ENCODE measurements at places on chromosomes 7 and 10.

- no peak for DNase-seq
Observed at GRCh38 chr10:86391236-86391840, 24.7 kb upstream of the GRID1 start.

GRCh38 chr10:65864036-65864435 is 1061.8 kb upstream of the LRRTM3 start:
- no peak for DNase-seq

DNA sequence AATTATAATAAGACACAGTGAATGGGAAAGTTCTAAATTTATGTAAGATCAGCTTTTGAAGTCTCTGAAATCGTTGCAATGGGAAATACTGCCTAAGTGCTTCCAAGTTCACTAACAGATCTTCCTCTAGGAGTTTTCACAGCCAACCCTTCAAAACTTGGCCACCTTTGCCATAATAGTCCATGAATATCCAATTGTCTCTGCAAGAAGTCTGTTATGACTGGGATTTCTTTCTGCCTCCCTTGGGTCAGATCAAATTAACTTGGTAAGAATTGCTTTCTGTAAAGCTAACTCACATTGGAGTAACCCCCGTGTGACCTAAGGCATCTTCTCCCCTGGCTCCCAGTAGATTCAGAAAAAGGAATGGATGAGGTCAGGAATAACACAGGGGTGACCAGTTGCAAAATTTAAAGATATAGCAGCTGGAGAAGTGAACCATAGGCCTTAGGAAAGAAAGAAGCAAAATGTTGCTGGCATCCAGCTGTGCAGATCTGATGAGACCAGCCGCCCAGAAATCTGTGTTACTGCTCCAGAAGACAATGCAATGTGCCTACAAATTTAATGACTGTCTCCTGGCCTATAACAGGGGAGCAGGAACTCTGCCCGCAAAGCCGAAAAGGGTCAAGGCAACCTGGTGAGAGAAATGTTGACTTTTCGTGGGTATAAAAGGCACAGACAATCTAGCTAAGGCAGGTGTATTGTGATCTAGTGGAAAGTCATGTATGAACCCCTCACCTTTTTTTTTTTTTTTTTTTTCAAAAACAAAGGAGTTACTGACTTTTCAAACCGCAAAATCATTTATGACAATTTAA is 7.5 kb upstream of the OPTN start:
- no peak for DNase-seq

DNA sequence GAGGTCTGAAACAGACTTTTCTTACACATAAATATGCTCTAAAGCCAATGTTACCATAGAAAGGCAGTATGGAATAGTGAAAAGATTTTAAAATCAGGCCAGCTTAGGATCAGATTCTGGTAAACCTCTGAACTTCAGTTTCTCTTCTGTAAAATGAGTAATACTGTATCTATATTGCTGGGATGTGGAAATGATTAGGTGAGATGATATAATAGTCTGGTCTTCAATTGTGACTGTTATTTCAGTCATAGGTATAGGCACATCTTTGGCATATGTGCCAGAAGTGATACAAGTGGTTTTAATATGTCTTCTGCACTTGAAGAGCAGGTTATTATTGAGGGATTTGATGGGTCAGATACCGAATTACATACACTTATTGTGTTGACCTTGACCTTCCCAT is 7.2 kb downstream of the ZNF277 start:
- DNase-seq = no peak

DNA sequence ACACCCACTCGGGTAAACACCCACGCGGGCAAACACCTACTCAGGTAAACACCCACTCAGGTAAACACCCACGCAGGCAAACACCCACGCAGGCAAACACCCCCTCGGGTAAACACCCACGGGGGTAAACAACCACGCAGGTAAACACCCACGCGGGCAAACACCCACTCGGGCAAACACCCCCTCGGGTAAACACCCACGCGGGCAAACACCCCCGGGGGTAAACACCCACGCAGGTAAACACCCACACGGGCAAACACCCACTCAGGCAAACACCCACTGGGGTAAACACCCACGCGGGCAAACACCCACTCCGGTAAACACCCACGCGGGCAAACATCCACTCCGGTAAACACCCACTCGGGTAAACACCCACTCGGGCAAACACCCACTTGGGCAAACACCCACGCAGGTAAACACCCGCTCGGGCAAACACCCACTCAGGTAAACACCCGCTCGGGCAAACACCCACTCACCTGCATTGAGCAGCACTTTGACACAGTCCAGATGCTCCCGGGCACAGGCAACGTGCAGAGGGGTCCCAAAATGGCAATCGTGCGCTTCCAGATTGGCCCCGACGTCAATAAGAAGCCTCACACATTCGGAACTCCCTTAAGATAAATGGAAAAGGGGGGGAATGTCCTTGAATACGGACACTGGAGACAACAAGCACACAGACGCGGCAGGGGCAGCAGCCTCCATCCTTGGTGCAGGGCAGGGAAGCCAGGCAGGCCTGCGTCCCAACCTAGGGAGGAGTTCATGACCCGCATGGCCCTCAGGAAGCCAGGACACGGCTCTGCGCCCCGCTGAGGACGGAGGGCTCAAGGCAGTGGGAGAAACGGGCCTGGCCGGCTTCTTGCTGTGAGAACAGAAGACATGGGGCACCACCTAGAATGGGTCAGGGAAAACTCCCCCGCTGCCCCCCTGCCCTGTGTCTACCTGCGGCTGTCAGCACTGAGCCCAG is 17.6 kb downstream of the ASB13 start:
- DNase-seq = no peak

DNA sequence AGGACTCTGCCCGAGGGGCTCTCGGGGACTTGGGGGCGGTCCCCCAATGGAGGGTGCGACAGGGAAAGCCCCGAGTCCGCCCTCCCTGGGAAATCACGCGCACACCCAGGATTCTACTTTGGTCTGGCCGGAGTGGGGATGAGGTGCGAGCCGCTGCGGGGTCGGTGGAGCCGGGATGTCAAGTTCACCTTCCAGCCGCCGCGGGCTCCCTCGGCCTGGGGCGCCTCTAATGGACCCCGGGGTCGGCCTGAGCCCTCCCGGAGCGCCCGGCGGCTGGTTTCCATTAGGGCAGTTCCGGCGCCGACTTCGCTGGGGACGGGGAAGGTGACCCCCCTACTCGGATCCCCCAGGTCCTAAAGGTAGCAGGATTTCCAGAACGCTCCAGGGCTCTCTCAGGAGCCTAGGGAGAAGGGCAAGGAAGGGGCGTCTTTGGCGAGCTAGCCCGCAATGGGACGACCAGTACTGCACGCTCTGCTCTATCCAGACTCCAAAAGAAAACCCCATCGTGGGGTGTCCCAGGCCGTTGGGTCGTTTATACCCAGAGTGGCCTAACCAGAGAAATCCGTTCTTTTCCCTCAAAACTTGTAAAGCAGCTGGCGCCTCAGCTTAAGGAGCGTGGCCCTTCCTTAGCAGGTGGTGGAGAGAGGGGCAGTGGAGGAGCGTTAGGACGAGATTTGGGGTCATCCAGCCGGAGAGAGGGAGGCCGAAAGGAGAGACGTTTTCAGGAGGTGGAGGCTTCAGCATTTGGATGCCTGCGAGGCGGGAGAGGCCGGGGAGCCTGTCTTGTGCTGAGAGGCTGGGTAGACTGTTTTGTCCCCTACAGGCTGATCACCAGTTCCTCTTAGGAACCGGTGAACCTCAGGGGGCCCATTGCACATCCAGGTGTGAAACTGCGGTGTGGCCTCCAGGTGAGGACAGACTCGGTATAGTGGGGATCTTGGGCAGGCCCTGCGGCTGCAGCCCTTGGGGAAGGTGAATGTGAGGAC is 860 bp upstream of the WDR86 start:
- DNase-seq = no peak

GRCh38 chr10:10418387-10418786 is 599.3 kb upstream of the CELF2 start:
- DNase-seq = no peak

GRCh38 chr7:40583667-40584444 is 449.1 kb downstream of the SUGCT start:
- DNase-seq = no peak

DNA sequence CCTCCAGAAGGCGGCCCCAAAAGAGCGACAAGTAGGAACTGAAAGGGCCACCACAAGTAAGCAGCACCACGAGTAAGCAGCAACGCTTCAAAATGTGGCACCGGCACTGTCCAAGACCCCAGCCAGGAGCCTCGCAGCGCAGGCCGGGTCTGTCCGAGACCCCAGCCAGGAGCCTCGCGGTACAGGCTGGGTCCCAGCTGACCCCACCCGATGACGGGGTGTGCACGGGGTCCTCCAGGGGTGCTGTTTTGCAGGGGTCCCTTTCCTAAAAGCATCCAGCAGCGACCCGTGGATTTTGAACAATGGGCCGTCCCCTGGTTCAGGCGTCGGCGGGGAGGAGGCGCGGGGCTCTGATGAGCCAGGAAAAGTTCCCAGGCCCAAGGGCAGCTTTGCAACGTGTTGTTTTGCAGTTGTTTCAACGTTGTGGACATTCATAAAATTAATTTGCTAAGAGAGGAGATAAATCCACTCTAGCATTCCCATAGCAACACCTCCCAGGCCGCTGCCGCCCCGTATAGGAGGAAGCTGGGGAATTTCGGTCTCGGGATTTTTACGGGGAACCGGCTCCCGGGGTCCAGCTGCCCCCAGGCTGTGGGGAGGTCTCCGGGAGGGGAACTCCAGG is 51.6 kb upstream of the PDGFA start:
- no peak for DNase-seq

DNA sequence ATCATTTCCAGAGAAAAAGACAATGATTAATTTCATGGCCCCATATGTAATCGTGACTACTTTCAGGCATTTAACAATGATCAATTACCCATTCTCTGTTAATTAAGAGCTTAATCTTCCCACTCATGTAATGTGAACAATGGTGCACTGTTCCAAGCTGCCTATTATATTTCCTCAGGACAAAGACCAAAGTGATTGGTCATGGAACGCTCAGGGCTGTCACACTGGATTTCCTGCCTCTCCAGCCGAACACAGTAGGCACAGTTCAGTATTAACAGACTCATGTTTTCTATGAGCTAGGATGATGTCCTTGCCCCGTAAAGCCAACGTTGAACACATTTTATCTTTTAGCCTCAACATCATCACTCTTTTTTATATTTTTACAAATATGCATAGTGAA is 142.7 kb upstream of the FZD8 start:
- no peak for DNase-seq

DNA sequence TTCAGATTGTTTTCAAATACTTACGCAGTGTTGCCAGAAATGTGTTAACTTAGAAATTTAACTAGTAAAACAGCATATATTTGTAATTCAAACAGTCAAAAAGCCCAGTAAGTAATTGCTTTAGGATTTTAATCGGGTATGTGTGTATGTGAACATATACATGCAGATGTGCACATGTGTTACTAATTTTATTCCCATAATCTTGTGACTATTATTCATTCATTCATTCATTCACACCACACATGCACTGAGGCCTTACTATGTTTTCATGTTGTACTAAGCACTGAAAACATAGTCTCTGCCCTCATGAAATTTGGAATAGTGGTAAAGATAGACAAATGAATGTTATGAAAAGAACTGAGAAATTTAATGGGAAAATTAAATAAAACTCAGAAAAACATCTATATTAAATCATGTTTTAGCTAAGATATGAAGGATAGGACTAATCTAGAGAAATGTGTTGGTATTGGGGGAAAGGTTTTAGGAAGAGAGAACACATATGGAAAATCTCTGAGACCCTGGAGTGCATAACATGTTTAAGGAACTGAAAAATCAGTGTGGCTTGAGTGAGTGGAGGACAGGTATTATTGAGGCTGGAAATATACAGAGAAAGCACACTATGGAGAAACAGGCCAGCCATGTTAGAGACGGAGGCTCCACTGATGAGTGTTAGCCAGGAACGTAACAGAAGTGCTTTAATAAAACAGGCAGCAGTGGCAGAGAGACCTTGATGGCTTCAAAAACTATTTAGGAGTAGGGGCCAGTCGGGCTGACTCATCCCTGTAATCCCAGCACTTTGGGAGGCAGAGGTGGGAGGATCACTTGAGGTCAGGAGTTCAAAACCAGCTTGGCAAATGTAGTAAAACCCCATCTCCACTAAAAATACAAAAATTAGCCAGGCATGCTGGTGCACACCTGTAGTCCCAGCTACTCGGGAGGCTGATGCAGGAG is 80.3 kb downstream of the HDAC9 start:
- DNase-seq = no peak

DNA sequence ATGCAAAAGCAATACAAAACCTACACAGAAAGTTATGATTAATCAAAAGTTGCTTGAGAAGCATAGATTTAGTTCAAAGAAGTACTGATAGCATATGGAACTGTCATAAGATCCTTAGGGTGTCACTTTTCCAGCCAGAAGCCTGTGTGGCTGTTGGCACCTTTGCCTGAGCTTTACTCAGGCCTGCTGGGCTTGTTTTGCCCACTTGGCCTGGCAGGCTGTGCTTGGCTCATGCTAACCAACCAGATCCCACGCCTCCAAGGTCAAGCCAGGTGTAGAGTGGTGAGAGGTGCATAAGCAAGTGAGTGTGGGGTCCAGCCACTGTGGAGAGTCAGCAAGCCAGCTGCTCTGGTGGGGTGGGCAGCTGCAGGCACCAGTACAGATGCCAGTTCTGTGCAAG is 12.0 kb upstream of the LIPA start:
- DNase-seq = no peak

- DNase-seq = no peak
Observed at GRCh38 chr10:61124756-61125530, 181.0 kb upstream of the RHOBTB1 start.

- DNase-seq = no peak
Observed at GRCh38 chr7:154451480-154452457, 399.6 kb downstream of the DPP6 start.

GRCh38 chr7:711922-712380 is 14.5 kb upstream of the DNAAF5 start:
- DNase-seq = no peak

- no peak for DNase-seq
Observed at GRCh38 chr7:132160611-132161532, 415.4 kb downstream of the PLXNA4 start.

DNA sequence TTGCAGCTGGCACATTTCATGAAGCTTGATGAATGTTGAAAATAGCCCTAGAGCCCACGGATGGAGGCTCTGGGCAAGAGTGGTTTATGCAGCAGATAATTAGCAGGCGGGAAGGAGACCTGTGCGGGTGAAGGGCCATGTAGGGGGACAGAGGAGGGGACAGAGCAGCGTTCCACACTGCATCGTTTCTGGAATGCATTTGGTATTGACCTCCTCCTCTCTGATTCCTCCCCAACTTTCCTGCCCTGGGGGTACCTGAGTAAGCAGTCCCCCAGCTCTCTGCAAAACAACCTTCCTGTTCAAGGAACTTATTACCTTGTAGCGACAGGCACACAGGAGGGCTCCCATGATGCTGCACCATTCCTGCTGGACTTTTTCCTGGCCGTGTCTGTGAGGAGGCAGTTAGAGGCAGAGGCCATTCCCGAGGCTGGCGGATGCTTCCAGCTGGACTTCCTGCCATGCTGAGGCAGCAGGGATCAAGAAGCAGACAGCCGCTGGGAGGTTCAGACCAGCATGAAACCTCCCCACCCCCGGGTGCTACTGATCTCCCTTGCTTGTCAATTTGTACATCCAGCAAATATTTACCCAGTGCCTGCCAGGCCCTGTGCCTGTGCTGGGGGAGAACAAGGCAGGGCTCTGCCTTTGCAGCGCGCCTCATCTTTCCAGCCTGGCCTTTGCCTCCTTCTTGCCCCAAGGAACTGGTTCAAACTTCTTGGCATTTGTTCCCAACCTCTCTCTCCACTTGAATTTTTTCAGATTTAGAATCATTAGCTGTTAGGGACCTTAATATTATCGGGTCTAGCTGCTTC is 28.7 kb downstream of the SLC29A3 start:
- no peak for DNase-seq

Measured in hematopoietic multipotent progenitor cell (in vitro differentiated cells).